ENCODE measurements at places on chromosomes 3 and 15.
A peak's percentile ranks its signal among the peaks of the same experiment; 100 is the strongest.

- no peak for DNase-seq
These were observed 42.4 kb upstream of the STRIT1 start for GRCh38 chr3:155335724-155336354.

DNA sequence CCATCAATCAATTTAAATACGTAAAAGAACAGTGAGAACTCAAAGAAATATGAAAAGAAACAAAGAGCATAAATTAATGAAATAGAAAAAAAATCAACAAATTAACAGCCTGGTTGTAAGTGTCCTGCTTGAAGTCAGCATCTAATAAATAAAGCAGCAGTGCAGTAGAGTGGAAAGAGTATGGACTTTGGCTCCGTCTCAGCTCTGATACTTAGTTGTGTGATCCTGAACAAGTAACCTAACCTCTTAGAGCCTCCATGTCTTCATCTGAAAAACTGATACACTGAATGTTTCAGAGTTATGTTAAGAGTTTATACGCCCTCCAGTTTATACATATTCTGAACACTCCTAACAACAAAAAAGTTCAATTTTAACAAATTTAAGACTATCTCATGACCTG lies 44.6 kb downstream of the TFDP2 start:
- DNase-seq: no peak

GRCh38 chr3:144265542-144266100 lies 294.0 kb downstream of the DIPK2A start:
- no peak for DNase-seq

DNA sequence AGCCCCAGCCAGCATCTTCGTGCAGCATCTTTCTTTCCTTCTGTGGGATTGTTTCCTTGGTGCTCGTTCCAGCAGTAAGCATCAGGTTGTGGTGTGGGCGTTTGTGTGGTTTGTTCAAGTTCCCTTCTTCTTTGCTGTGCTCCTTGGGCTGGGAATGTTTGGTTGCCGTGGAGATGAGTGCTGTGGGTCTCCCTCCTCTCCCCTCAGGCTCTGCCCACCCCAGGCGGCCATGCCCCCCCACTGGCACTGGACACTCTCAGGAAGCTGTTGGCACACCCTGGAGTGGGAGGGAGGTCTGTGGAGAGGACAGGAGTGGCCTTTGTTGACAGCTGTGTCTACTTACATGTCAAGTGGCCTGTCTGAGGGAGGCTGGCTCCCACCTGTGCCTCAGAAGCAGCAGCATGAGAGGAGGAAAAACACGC lies 46.5 kb upstream of the SACM1L start:
- DNase-seq: peak; percentile 16

DNA sequence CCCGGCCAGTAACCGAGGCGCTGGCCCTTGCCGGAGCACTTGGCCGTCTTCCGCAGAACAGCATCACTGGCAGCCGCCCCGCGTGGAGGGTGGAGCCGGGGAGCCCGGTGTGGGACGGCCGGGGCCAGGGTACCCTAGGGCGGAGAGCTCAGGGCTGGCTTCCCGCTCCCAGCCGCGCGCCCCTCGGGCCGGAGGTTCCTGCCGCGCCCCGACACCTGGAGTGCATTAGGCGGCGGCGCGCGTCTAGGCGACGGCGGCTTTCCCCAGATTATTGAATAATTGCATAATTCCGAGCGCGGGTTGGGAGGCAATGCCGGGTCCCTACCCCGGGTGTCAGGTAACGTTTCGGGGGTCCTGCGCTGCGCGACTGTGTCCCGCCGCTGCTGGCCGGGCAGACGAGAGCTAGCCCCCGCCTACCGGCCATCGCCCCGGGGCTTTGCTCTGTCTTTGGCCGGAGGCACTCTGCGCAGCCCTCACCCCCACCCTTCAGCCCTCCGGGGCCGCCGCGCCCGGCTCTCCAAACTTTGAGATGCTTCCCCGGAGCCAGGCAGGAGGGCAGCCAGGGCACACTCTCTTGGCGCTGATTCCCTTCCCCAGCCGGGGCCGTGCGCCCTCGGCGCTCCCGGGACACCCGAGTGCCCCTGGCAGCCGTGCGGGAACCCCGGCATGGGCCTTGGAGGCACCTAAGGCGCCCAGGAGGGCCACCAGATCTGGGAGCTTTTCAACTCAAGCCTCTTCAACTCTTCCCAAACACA lies 749 bp downstream of the ITGA11 start:
- no peak for DNase-seq

DNA sequence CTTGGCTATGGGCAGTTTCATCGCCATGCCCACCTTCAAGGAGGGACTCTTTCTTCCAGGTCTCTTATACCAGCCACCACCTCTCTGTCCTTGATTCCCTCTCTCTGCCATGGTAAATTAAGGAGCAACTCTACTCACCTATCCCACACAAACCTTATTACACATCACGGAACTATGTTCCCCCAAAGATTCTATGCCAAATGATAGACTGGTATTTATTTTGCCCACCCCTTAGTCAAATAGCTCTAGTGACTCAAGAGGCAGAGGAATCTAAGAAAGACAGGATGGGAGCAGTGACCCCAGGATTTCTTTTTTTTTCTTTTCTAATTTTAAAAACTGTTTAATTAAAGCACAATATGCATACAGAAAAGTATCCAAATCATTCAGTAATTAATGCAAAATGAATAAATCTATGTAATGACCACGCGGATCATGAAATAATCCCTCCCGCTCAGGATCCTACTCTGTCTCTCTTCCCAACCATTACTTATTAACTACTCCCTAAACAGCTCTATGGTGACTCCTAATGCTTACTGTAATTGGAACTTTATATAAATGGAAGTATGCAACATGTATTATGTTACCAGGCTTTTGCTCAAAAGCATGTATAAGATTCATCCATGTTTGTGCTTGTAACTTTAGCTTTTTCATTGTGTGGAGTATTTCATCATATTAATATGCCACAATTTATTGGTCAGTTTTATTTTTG lies 410.8 kb upstream of the RASGRP1 start:
- peak; percentile 20 for DNase-seq

DNA sequence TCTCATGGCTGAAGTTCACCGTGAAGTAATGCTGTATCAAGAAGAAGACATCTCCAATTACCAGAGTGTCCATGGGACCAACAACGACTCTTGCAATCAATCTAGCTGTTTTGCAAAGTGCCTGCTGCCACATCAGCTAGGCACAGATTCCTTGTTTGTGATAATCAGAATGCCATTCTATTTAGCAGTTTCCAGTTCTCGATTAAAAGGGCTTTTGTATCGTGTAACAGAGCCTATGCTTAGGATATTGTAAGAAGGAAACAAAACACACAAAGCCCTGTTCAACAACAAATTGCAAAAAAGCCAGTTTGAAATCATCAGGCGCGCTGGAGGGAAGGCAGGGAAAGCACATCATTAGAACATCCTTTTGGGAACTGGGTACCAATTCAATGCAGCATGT lies 26.1 kb downstream of the RASGRF1 start:
- no peak for DNase-seq

GRCh38 chr3:32281570-32282106 lies 43.2 kb downstream of the CMTM8 start:
- no peak for DNase-seq

DNA sequence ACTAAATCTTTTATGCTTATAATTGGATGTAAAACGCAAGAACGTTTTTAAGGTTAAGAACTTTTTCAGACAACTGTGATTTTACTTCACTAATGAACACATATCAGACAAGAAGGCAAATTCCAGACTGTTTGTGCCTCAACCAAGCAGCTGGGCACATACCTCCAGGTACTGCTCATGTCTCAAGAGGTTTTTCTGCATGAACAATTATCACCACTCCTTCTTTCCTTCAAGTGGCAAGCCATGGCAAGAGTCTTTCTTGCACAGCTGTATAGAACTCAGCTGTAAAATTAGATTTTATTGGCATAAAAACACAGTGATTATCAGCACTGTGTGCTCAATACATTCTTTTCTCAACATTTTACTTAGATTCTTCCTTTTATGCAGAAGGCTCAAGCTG lies 64.3 kb downstream of the FNDC3B start:
- peak; percentile 68 for DNase-seq

DNA sequence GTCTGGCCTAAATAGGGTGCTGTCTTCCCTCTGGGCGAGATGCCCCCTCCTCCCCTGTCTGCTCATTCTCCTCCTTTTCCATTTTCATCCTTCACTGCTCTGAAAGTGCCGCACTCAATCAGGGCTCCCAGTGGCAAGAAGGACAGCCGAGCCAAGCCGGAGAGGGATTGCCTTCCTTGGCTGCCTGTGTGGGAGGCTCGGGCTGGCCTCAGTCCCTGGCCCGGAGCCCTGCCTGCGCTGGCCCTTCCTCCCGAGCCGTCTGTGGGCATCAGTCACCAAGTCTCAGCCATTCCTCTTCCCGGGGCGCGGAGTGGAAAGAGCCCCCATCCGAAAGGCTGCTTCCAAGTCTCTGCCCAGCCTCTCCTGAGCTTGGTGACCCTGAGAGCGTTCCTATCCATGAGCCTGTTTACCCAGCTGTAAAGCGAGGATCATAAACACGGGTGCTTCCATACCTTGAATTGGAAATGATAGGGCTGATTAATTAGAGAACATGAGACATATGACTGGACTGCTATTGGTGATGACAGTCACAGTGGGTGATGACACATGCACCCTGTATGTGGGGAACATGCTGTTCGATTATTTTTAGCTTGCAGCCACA lies 59.1 kb upstream of the TLE3 start:
- DNase-seq: no peak

DNA sequence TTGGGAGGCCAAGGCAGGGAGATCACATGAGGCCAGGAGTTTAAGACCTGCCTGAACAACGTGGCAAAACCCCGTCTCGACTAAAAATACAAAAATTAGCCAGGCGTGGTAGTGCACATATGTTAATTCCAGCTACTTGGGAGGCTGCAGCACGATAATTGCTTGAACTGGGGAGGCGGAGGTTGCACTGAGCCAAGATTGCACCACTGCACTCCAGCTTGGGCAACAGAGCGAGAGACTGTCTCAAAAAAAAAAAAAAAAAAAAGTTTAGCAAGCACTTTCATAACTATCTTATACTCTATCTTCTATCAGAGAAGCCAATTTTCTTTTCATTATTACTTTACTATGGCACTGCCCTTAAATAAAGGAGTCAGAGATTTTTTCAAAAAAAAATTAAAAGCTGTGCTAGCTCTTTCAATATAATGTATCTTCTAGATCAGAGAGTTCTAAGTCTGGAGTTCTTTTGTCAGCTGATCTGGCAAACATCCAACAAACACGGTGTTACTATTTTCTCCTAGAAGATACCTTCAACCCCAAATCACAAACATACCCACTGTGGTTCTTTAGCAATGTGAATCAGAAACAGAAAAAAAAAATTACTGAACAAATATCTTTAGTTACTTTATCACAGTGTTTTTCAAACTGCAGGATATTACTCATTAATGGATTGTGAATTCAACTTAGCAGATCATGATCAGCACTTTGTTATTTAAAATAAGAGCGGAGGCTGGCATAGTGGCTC lies 3.0 kb downstream of the ZNF770 start:
- peak; percentile 8 for DNase-seq

DNA sequence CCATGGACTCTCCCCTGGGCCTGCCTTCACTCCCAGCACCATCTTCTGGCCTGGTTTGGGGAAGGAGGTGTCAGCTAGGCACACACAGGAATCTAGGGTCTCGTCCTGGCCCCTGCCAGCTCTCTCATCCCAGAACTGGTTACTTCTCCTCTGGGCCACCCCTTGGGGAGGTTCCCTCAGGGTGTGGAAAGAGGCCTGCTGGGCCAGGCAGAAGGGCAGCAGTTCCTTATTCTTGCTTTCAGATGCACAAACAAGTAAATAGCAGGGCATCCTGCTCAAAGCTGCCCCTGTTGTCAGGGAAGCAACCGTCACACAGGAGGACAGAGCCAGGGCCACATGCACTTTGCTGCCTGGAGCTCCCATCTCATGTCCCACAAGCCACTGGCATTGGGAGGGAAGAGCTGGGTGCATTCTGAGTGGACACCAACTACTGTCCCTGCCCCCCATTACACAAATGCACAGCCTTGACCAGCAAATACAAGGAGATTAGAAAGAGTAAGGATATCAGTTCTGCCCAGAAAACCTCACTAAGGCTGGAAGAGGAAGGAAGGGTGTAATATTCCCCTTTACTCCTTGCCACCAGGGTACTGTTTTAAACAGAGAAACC lies 108.8 kb upstream of the HACD2 start:
- no peak for DNase-seq

DNA sequence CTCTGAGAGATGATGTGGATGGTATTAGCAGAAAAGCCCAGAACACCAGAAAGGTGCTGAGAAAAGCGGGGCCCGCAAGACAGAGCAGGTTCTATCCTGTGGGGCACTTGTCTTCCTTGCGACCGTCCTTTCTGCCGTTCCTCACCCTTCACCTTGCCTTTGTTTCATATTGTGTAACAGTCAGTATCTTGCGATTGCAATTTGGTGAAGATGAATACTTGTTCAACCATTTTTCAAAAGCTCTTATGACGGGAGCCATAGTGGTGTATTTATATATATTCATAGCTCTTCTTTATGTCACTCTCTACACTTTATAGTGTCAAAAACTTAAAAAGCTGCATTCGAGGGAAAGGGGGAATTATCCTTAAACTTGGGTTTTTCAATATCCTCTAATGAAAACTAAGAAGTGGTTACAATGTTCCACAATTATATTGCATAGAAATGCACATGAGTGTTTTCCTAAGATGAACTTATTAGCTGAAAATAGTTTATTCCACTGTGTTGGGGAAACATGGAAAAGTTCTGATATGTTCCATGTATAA lies 797 bp downstream of the MAP3K13 start:
- DNase-seq: no peak

DNA sequence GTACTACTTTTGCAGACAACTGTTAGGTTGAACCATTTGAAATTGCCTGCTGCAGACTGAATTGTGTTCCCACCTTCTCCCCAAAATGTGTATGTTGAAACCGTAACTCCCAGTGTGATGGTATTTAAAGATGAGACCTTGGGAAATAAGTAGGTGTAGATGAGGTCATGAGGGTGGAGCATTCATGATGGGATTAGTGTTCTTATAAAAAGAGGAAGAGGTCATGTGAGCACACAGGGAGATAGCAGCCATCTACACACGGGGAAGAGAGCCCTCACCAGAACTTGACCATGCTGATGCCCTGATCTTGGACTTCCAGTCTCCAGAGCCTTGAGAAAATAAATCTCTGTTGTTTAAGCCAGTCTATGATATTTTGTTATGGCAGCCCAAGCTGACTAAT lies 17.4 kb upstream of the FHIT start:
- no peak for DNase-seq

GRCh38 chr15:60568301-60568742 lies 89.4 kb upstream of the ICE2 start:
- DNase-seq: no peak

GRCh38 chr15:32786906-32787305 lies 69.1 kb downstream of the GREM1 start:
- peak; percentile 35 for DNase-seq

GRCh38 chr3:112579232-112579631 lies 17.4 kb downstream of the SLC35A5 start:
- no peak for DNase-seq

GRCh38 chr3:94118390-94118789 lies 55.5 kb downstream of the NSUN3 start:
- no peak for DNase-seq
